CD4-positive, alpha-beta T cell treated with Interleukin-17A for 1 hour (primary cell): ENCODE measurements at places on chromosomes 4 and X.

- DNase-seq, result no peak
Measured at GRCh38 chr4:107036584-107037198, 578 bp upstream of the DKK2 start.

DNA sequence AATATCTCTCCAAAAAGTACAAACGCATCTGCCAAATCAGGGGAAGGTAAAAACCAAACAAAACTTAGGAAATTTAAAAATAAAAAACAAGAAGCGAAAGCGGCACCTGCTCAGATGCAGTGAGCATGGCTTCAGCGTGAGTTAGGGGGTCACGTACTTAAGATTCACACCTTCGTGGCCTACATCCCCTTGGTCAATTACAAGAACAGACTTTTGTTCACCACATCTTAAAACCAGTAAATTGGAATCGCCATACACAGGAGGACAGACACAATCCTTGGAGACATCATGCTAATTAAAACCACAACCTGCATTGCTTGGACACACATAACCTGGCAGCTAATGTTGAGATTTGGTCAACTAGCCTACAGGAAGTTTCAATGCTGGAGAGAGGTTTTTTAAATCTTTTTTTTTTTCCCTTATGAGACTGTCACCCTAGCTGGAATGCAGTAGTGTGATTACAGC, 12.5 kb upstream of the SEL1L3 start:
- DNase-seq, result no peak

GRCh38 chr4:117357437-117357836, 272.1 kb upstream of the TRAM1L1 start:
- DNase-seq, result no peak

GRCh38 chrX:49257846-49258748, 6.4 kb downstream of the FOXP3 start:
- peak; percentile 34 for DNase-seq

DNA sequence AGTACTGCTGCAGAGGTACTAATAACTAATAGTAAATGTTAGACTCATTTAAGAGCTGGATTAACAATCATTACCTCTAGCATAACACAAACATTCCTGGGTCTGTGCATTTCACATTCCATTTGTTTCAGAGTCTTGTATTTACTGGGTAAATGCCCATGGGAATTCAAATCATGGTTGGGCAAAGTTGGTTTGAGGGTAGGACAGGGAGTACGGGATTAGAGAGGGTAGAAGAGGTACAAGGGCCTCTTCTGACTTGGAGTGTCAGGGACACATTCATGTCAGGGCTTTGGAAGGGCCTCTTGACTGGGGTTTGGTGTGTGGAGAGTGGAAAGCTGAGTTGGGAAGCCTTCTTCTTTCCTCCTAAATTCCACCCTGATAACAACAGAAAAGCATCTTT, 65.9 kb downstream of the WWC2 start:
- DNase-seq, result no peak

DNA sequence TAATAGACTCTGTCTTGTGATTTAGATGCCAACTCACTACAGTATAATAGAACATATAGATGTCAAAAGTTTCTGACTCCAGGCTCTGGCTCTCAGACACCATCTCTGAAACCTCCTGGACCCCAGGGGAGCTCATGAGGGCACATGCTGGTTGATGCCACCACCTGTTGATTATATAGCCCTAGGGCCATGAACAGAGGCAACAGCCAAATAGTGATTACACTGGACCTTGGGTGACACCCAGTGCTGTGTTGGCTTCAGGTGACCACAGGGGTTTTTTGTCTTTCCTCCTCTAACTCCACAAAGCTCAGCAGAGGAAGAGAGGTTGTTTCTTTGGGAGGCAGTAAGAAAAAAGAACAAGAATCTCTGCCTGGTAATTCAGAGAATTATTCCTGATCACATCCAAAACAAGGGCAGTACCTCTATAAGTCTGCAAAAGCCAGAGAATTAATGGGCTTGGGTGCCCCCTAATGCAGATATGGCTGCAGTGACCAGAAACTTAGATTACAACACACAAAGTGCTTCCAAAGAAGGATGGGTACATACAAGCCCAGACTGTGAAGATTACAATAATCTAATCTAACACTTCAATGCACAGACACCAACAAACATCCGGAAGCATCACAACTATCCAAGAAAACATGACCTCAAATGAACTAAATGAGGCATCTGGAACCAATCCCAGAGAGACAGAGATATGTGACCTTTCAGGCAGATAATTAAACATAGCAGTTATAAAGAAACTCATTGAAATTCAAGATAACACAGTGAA, 1920.6 kb downstream of the ARAP2 start:
- DNase-seq, result no peak

DNA sequence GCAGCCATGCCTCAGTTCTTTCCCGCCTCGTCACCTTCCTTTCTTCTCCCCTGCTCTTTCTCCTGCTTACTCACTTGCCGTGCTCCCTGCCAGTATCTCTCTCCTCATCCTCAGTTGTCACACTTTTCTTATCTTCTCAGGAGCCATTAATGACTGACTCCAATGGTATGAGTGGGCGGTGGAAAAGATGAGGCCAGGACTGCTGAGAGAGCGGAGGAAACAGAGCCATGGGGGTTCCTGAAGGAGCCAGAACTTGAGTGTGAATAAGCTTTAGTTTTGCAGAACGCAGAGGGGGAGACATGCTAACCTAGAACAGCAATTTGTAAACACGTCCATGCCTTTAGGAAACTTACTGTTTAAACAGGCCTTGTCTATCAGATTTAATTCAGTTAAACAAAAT, 126.5 kb downstream of the CHIC2 start:
- DNase-seq, result no peak

- no peak for DNase-seq
Measured at GRCh38 chr4:158446106-158446505, 75.6 kb upstream of the RXFP1 start.

DNA sequence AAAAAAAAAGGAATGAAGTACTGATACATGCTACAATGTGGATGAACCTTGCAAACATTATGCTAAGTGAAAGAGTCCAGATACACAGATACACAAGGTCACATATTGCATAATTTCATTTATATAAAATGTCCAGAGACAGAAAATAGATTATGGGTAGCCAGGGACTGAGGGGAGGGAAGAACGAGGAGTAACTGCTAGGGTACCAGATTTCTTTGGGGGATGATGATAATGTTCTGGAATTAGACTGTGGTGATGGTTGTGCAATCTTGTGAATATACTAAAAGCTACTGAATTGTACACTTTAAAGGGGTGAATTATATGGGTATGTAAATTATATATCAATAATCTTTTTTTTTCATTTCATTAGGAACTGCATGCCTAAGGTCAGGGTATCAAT, 20.8 kb upstream of the AP1AR start:
- DNase-seq, result no peak

DNA sequence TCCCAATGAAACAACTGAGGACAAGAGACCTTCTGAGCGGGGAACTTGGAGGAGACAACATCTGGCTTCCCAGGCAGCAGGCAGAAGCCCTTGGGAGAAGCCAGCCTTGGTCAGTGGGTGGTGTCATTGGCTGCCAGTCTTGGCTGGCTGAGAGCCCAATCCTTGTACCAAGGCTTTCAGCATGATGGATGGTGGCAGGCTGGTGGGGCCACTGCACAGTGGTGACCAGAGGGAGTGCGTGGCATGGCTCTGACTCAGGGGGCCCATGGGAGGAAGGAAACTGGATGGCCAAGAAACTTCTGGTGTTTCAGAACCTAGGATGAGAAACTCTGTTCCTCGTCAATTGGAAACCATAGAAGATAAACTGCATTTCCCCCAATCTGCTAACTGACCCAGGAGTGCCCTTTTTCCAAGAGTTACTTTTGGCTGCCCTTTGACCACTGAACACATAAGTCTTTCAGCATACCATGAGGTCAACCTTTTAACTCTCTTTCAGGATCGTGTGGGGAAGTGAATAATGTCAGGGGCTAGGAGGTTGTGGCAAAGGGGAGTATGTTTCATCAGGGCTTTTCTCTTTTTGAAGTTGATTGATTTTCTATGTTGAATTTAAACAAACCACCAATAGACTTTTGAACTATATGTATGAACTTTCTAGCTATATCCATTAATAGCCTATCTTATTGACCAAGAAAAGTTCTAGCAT, 60.9 kb downstream of the SOWAHB start:
- no peak for DNase-seq
